ENCODE measurements at places on chromosomes 16 and 17.

- no peak for DNase-seq
These were observed 5.8 kb upstream of the ZDHHC7 start for GRCh38 chr16:85017151-85017550.

GRCh38 chr16:66020046-66020445 is 346.4 kb upstream of the CDH5 start:
- no peak for DNase-seq

DNA sequence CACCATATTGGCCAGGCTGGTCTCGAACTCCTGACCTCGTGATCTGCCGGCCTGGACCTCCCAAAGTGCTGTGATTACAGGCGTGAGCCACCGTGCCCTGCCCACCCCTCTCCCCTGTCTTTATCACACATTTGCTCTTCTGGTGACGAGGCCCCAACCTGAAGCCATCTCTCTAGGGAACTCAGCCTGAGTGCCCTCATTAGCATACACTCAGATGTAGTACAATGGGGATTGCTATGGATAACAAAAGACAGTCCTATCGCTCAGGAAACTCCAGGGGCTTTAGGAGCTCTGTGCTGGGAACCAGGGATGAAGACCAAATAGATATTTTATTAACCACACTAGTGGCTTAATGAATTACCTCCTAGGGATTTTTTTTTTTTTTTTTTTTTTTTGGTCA is 100.7 kb downstream of the MARF1 start:
- DNase-seq: no peak

DNA sequence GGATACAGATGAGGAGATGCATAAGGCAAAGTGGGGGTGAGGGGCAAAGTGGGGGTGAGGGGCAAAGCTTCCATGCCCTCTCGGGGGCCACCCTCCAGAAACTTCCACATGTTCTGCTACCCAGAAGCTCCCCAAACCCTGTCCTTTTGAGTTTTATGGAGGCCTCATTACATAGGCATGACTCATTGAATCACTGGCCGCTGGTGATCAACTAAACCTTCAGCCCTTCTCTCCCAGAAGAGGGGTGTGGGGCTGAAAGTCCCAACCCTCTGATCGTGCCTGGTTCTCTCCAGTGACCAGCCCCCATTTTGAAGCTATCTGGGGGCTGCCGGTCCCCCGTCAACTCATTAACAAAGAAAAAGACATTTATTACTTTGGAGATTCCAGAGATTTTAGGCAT is 27.5 kb downstream of the ITGAE start:
- no peak for DNase-seq

DNA sequence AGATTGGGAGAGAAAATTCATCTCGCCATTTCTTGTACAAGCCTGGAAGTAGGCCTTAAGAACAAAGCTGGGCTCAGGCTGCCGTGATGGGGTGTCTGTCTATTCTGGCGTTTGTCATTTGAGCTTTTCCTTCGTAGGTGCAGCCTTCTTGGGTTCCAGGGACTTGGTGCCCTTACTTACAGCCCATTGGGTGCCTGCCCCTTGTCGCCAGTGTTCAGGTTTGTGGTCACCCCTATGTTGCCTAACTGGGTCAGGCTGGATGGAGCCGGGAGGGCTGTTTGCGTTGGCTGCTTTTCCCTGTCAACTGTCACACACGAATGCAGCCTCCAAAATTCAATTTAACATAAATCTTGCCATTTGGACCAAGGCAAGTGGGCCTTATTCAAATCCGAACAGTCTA is 23.7 kb upstream of the MED9 start:
- no peak for DNase-seq
